ENCODE measurements at places on chromosomes 3 and 15. TPM values are rescaled to one million over a fixed set of nuclear protein-coding genes. Genes with fewer than 3 reads are reported as not detected.

ZNF660 gene
- total RNA-seq, result 4.0 TPM

RASL12 gene
- total RNA-seq, result 20.3 TPM

DNA sequence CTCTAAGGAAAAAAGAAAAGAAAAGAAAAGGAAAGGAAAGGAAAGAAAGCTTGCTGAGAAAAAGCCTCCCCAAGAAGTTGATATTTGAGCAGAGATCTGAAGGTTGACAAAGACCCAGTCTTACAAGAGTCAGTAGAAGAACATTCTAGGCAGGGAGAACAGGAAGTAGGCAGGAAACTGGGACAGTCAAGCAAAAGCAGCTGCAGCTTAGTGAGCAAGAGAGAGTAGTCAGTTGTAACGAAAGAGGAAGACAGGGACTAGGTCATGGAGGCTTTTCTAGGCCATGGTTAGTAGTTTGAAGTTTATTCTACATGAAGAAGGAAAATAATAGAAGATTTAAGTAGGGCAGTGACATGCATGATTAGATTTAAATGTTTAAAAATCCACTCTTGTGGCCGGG, 31.8 kb upstream of the KLHL6 start:
- H3K27me3 ChIP-seq, result no peaks in the 10 kb centered on the region
- H3K27ac ChIP-seq, result no peak overlapping the region
- H3K4me3 ChIP-seq, result no peak overlapping the region

GRCh38 chr15:61186905-61187741, 42.0 kb downstream of the RORA start:
- H3K4me1 ChIP-seq, result no peaks in the 10 kb centered on the region
- no peaks in the 10 kb centered on the region for H3K36me3 ChIP-seq
- H3K27ac ChIP-seq, result no peak overlapping the region
- H3K27me3 ChIP-seq, result no peaks in the 10 kb centered on the region
- peak overlapping the region; percentile 35 for H3K4me3 ChIP-seq

STX19 gene
- total RNA-seq, result not detected

ISG20 gene
- 7.4 TPM for total RNA-seq

GRCh38 chr15:57827021-57827420, 120.5 kb downstream of the POLR2M start:
- no peaks in the 10 kb centered on the region for H3K36me3 ChIP-seq
- H3K4me1 ChIP-seq, result no peaks in the 10 kb centered on the region
- H3K27me3 ChIP-seq, result no peaks in the 10 kb centered on the region

- no peak for DNase-seq
- H3K36me3 ChIP-seq, result no peaks in the 10 kb centered on the region
- peaks cover 9% of the 10 kb centered on the region for H3K27me3 ChIP-seq
- no peak overlapping the region for H3K27ac ChIP-seq
- H3K4me1 ChIP-seq, result no peaks in the 10 kb centered on the region
Measured at GRCh38 chr15:66622591-66623022, 56.8 kb upstream of the LCTL start.

- H3K4me3 ChIP-seq, result no peak overlapping the region
- H3K27ac ChIP-seq, result peak overlapping the region; percentile 77
- DNase-seq, result peak; percentile 75
- no peaks in the 10 kb centered on the region for H3K4me1 ChIP-seq
- H3K36me3 ChIP-seq, result no peaks in the 10 kb centered on the region
Measured at GRCh38 chr15:90106522-90107117, 4.4 kb upstream of the IDH2 start.

CAMK2N2 gene
- total RNA-seq, result not detected

CYP8B1 gene
- total RNA-seq, result not detected

DNA sequence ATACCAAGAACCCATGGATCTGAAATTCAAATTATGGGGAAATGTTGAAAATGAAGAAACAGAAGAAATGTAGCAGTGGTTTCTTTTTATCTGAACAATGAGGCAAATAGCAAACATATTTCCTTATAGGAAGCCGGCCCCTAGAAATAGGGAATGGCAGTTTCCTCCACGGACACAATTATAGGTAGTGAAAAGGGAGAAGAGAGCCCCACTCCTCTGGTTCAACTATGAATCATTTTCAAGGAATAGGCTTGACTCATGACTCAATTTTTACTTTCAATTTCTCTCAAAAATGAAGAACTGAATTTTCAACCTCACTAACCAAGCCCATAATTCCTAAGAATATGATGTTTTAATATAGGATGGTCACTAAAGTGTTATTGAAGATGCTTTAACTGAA, 243.1 kb downstream of the MECOM start:
- H3K4me3 ChIP-seq, result no peak overlapping the region
- no peaks in the 10 kb centered on the region for H3K27me3 ChIP-seq
- no peaks in the 10 kb centered on the region for H3K36me3 ChIP-seq

- H3K27me3 ChIP-seq, result no peaks in the 10 kb centered on the region
- H3K4me1 ChIP-seq, result no peaks in the 10 kb centered on the region
- DNase-seq, result no peak
- no peaks in the 10 kb centered on the region for H3K36me3 ChIP-seq
- no peak overlapping the region for H3K27ac ChIP-seq
Measured at GRCh38 chr3:8286749-8287148, 214.9 kb upstream of the LMCD1 start.

DNA sequence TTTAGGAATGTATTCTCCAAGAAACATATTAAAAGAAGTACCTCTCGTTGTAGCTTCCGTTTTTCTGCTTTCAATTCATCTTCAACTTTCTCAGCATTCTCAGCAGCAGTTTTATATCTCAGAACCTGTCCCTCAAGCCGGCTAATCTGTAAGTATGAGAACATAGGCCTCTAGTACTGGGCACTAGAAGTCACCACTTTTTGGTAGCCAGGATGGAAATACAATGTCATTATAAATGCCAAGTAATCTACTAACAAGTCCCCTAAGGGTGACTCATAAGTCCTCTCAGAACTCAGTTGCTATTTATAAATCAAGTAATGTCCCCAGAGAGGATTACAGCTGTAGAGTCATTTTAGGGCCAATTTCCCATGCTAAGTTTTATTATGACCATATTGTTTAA, 61.1 kb downstream of the MLH1 start:
- H3K27ac ChIP-seq, result peak overlapping the region; percentile 34
- no peaks in the 10 kb centered on the region for H3K27me3 ChIP-seq
- no peaks in the 10 kb centered on the region for H3K4me1 ChIP-seq
- H3K36me3 ChIP-seq, result peaks cover 5% of the 10 kb centered on the region
- H3K4me3 ChIP-seq, result no peak overlapping the region
- DNase-seq, result no peak

GRCh38 chr3:40862946-40863345, 336.4 kb upstream of the CTNNB1 start:
- DNase-seq, result no peak
- H3K4me3 ChIP-seq, result no peak overlapping the region
- no peaks in the 10 kb centered on the region for H3K36me3 ChIP-seq
- H3K4me1 ChIP-seq, result no peaks in the 10 kb centered on the region
- H3K27me3 ChIP-seq, result no peaks in the 10 kb centered on the region

DNA sequence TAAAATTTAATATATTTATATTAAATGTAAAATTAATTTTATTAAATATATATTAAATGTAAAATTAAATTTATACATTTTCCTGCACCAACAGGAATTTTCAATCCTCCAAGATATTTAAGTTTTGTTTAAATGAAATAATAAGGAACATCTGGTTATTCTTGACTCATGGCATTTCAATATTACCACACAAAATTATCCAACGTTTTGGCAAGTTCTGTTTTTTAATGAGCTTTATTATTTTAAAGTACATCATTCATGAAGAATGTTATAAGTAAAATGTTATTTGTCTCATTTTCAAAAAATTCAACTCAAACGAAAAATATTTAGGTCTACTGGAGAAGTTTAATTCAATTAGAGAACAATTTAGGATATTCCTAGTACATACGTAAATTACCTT, 811.4 kb downstream of the NAALADL2 start:
- no peaks in the 10 kb centered on the region for H3K27me3 ChIP-seq
- no peak overlapping the region for H3K4me3 ChIP-seq
- no peaks in the 10 kb centered on the region for H3K4me1 ChIP-seq
- no peaks in the 10 kb centered on the region for H3K36me3 ChIP-seq

DNA sequence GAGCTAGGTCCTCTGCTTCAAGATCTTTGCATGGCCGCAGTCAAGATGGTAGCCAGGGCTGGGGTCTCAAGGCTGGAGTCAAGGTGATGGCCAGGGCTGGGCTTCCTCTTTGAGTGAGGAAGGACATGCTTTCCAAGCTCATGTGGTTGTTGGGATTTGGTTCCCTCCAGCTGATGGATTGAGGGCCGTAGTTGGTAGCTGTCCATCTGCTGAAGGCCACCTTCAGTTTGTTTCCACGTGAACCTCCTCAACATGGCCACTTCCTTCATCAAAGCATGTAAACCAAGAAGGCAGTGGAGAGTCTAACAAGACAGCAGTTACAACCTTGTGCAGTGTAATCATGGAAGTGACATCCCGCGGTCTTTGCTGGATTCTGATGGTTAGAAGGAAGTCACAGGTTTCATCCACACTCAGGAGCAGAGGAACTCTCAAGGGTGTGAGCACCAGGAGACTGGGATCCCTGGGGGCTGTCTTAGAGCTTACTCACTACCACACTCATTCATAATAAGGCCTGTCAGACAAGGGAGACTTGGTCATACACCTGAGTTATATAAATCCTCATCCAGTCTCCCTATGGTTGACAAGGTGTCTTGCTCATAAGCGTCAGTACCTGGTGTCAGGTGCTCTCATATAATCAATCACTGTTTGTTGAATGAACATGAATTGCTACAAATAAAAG, 42.1 kb downstream of the ABHD5 start:
- no peaks in the 10 kb centered on the region for H3K27me3 ChIP-seq
- H3K36me3 ChIP-seq, result no peaks in the 10 kb centered on the region
- H3K4me1 ChIP-seq, result no peaks in the 10 kb centered on the region

DNA sequence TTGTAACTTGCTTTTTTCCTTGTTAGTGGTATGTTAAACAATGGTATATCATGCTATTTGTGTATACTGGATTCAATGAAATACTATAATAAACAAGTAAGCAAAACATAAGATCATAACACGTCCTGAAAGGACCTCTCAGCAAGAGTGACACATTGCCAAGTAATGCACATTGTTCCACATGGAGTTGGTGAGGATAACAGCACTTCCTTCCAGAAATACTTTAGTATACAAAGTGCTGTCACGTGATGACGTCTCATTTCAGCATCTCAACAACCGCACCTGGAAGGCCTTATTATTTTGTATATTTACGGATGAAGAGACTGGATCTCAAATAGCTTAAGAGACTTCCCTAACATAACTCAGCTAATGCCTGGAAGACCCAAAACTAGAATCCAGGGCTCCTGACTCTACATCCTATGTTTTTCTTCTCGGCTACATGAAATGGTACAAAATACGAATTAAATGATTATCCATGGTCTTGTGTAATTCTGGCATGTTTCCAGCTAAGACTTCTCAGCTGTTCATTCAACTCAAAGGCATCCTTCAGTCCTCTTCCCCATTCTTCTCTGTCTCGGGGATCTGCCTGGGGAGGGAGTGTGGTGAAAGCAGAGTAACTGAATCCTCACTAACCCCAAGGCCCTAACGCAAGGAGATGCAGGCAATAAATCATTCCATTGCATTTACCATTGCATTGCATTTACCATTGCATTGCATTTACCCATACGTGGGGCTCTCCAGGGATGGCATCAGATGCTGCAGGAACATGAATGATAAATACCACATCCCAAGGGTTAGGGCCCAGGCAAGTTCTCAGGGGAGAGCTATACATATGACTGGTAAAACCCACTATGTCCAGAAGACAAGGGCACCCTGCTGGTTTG, 79.2 kb downstream of the LIPC start:
- H3K4me3 ChIP-seq, result no peak overlapping the region
- DNase-seq, result no peak
- H3K27me3 ChIP-seq, result no peaks in the 10 kb centered on the region
- no peaks in the 10 kb centered on the region for H3K36me3 ChIP-seq

DNA sequence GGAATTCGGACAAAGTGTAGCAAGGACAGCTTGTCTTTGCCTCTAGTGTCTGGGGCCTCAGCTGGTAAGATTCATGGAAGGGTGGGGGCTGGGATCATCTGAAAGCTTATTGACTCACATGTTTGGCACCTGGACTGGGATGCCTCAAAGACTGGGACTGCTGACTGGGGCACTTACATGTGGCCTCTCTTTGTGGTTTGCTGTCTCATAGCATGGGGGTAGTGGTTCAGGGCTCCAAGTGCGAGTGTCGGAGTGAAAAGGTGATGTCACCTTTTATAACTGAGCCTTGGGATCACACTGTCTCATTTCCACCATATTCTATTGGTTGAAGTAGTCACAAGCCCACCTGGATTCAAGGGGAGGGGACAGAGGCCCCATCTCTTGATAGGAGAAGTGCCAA, 6.8 kb downstream of the MFSD1 start:
- no peak overlapping the region for H3K27ac ChIP-seq
- H3K4me1 ChIP-seq, result peaks cover 3% of the 10 kb centered on the region
- no peaks in the 10 kb centered on the region for H3K27me3 ChIP-seq
- H3K36me3 ChIP-seq, result no peaks in the 10 kb centered on the region

GRCh38 chr3:10518506-10519150, 13.2 kb upstream of the ATP2B2 start:
- no peaks in the 10 kb centered on the region for H3K36me3 ChIP-seq
- DNase-seq, result no peak
- no peaks in the 10 kb centered on the region for H3K4me1 ChIP-seq
- no peak overlapping the region for H3K27ac ChIP-seq
- no peaks in the 10 kb centered on the region for H3K27me3 ChIP-seq

GRCh38 chr15:47924381-47924780, 196.4 kb upstream of the SLC24A5 start:
- H3K27ac ChIP-seq, result no peak overlapping the region
- no peaks in the 10 kb centered on the region for H3K36me3 ChIP-seq
- H3K4me1 ChIP-seq, result no peaks in the 10 kb centered on the region
- no peak for DNase-seq
- no peaks in the 10 kb centered on the region for H3K27me3 ChIP-seq
- no peak overlapping the region for H3K4me3 ChIP-seq

- H3K27me3 ChIP-seq, result no peaks in the 10 kb centered on the region
- no peaks in the 10 kb centered on the region for H3K4me1 ChIP-seq
- H3K36me3 ChIP-seq, result no peaks in the 10 kb centered on the region
- no peak for DNase-seq
- no peak overlapping the region for H3K4me3 ChIP-seq
Measured at GRCh38 chr3:170716172-170716805, 130.4 kb upstream of the SLC7A14 start.

PCLAF gene
- 0.59 TPM for total RNA-seq

- no peaks in the 10 kb centered on the region for H3K27me3 ChIP-seq
- H3K4me1 ChIP-seq, result peaks cover under 1% of the 10 kb centered on the region
- H3K27ac ChIP-seq, result no peak overlapping the region
- no peak overlapping the region for H3K4me3 ChIP-seq
Measured at GRCh38 chr15:89353991-89354390, 19.4 kb upstream of the POLG start.

SERPINI2 gene
- total RNA-seq, result not detected

GATA2 gene
- 14.4 TPM for total RNA-seq

- no peaks in the 10 kb centered on the region for H3K36me3 ChIP-seq
- no peak overlapping the region for H3K4me3 ChIP-seq
- no peak overlapping the region for H3K27ac ChIP-seq
- DNase-seq, result no peak
Measured at GRCh38 chr3:196519718-196520082, 4.6 kb upstream of the SMCO1 start.
